ENCODE measurements at places on chromosomes 6 and 20.
A peak's percentile ranks its signal among the peaks of the same experiment; 100 is the strongest.

- no peak for DNase-seq
These were observed 38.2 kb upstream of the TFAP2C start for GRCh38 chr20:56590888-56591287.

DNA sequence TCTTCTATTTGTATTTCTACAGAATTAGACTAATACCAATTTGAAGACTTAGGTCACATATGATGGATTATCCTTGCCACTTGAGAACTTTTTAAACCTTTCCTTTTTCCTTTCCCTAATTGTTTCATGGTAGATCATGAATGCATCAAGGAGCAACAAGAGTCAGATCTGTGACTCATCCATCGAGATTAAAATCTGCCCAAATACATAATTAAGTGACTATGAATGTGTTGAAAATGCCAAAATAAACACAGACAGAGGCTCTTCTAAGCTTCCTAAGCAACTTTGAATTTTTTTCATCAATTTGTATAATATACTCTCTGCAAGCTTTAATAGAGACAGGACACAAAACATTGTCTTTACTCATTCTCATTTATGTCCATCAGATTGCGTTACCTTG lies 23.5 kb upstream of the HTR1E start:
- no peak for DNase-seq

DNA sequence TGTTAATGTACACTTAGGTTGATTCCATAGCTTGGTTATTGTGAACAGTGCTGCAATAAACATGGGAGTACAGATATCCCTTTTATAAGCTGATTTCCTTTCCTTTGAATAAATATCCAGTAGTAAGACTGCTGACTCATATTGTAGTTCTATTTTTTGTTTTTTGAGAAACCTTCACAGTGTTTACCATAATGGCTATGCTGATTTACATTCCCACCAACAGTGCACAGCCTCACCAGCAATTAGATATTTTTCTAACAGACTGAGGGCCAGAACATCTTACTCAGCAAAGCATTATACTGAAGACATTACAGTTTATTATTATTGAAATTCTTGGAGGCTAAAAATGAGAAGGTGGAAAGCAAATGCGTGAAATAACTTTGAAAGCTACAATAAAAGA lies 187.3 kb upstream of the HEY2 start:
- DNase-seq: no peak

- peak; percentile 47 for DNase-seq
These were observed 33.8 kb upstream of the RREB1 start for GRCh38 chr6:7073821-7074525.

DNA sequence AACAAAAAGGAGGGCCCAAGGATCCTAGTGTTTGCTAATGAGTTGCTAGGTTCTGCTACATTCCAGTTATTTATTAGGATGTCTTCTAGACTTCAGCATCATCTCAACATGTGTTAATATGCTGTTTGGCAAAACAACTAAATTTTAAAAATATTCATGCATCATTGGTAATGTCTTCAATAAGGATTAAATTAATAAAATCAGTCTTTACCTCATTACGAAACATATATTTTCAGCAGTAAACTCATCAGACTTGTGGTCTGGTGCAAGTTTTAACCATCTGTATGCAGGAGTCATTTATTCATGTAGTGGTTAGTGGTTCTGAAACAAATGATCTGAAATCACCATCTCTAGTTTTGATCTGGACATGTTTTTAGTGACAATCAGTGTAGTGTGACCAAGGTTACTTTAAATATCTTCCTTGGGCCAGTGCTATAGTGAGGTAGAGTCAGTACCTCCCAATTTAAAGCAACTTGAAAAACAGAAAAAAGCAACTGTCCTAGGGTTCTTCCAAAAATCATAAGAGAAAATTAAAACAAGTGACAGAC lies 85.0 kb upstream of the KCNK16 start:
- DNase-seq: no peak

DNA sequence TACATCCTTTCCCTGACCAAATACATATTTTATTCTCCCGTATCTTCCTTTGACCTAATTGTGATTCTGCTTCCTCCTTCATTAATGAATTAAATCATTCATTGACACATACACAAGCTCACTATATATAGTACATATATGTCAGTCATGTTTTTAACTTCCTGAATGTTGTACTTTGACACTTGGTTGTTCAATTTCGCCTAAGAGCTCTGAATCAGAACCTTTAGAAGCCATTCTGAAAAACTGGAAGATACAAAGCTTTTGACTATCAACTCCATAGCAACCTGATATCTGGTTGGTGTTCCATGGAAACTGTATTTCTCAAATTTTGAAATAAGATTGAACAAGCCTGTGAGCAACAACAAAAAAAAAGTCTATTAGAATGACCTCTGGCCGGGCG lies 27.3 kb upstream of the HFE start:
- no peak for DNase-seq

- DNase-seq: no peak
These were observed 1.1 kb downstream of the OSBPL2 start for GRCh38 chr20:62239278-62239879.

DNA sequence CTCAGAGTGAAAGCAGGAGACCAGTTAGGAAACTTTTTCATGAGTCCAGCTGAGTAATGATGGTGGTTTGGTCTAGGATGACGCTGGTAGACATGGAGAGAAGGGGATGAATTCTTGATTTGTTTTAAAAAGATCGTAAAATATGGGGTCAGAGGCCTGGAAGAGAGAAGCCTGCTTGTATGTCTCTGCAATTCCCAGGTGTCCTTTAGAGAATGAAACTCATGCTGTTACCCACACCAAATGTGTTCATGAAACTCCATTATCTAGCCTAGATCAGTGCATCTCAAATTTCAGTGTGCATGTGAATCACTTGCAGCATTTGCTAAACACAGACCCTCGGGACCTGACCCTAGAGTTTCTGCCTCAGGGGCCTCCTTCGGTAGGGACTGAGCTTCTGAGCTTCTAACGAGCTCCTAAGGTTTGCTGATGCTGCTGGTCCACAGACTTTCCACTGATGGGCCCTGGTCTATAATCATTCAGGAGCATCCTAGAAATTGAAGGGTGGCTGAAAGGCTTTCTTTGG lies 302.0 kb upstream of the PLCB4 start:
- DNase-seq: no peak

DNA sequence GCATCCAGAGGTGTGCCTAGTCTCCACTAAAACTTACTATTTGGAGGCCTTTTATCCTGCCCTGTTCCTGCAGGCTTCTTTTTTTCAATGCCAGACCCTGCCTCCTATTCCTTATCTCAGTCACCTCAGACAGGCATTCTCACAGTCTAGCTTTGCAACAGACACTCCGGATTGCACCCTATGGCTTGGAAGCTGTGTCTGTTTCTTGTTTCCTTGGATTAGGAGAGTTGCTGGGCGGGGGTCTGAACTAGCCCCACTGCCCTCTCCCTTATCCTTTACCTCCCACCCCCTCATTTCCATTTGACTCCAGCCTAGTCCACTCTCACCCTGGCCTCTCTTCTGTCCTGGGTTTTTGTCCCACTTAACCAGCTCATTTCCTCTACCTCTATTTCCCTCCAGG lies 228.1 kb upstream of the CITED2 start:
- no peak for DNase-seq

- DNase-seq: no peak
These were observed 130.1 kb upstream of the NEDD9 start for GRCh38 chr6:11362564-11362963.

GRCh38 chr20:50221501-50222308 lies 31.1 kb downstream of the CEBPB start:
- DNase-seq: no peak

GRCh38 chr20:63942969-63943807 lies 13.0 kb downstream of the UCKL1 start:
- DNase-seq: no peak

GRCh38 chr6:144467172-144467762 lies 182.1 kb downstream of the UTRN start:
- DNase-seq: no peak

- no peak for DNase-seq
These were observed 184.8 kb downstream of the HIVEP2 start for GRCh38 chr6:142760152-142760551.

DNA sequence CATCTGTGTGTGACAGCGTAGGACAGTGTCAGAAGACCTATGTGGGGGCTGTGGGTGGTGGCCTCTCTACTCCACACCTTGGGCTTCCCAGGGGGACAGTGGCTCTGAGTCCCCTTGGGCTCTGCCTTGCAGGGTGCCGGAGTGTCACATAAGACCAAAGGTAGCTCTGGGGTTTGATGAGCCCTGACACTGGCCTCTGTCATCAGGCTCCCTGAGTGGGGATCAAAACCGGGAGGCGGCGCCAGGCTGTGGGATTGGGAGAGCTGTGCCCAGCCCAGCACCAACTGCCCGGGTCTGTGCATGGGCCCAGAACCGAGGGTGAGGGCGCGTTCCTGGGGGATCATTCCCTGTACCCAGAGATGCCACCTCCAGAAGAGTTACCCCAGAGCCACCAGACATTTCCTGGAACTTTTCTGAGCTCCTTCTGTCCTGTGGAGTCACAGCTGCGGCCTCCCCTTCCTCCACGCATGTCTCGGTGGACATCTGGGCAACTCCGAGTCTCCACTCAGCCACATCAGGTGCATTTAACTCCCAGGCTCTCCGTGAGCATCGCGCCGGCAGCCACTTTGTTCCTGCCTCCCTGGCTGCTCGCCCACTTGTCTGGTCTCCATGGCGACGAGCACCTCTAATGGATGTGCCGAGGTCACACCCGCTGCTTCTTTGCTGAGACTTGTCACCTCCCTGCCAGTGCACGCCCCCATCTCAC lies 94.7 kb downstream of the TMEM242 start:
- no peak for DNase-seq

- DNase-seq: no peak
These were observed 90.4 kb downstream of the KIF6 start for GRCh38 chr6:39634646-39635341.

DNA sequence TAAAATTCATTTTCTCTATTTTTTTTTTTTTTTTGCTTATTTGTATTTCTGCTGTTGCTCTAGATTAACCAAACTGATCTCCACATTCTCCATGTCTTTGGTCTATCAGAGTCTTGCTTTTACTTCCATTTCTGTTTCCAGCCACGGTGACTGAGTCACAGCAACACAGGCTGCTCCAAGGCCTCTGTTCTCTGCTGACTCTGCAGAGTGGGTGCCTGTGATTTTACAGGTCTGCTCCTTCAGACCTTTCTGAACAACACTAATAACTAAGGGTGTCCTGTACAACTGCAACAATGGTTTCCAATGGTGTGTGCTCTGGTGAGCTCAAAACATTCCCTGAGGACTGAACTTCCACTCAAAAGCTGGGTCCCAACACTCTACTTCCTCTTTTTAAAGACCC lies 102.3 kb upstream of the BMP2 start:
- no peak for DNase-seq

GRCh38 chr6:132725947-132726607 lies 12.2 kb upstream of the VNN1 start:
- DNase-seq: no peak

DNA sequence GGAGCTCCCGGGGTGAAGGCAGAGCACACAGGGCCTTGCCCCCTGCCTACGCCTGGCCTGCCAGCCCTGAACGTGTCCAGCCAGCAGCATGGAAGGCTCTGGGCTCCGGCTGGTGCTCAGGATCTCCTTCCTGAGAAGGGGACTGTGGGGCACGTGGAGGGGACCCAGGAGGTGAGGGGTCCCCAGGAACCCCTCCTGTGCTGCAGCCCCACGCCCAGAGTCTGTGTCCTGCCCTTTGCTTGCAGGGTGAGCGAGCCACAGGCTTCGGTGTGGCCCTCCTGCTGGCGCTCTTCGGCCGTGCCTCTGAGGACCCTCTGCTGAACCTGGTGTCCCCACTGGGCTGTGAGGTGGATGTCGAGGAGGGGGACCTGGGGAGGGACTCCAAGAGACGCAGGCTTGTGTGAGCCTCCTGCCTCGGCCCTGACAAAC lies 22.3 kb downstream of the NPEPL1 start:
- DNase-seq: no peak

- DNase-seq: no peak
These were observed 142.7 kb upstream of the EXOC2 start for GRCh38 chr6:835476-836160.

GRCh38 chr6:11770546-11771466 lies 7.8 kb downstream of the ADTRP start:
- no peak for DNase-seq

GRCh38 chr6:17120019-17120418 lies 18.2 kb downstream of the STMND1 start:
- DNase-seq: no peak

GRCh38 chr6:11640486-11640885 lies 102.9 kb downstream of the TMEM170B start:
- no peak for DNase-seq

- peak; percentile 60 for DNase-seq
These were observed 31.8 kb upstream of the PTPN1 start for GRCh38 chr20:50478162-50478990.

DNA sequence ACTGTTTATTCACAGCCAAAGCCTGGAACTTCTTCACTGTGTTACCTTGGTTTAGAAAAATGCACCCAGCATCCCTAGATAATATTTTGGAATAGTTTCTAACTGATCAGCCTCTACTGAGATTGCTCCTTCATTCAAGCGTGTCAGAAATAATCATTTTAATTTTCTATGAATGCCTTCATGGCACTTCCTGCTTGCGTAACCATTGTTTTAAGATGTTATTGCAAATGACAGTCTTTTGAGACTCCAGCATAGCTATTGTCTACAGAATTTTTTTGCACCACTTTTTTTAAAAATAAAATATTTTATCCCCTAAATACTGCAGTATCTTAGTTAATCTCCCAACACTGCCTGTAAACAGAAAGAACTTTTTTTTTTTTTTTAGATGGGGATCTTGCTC lies 213.1 kb downstream of the PHACTR1 start:
- no peak for DNase-seq

GRCh38 chr20:35398660-35399144 lies 13.1 kb downstream of the UQCC1 start:
- no peak for DNase-seq

DNA sequence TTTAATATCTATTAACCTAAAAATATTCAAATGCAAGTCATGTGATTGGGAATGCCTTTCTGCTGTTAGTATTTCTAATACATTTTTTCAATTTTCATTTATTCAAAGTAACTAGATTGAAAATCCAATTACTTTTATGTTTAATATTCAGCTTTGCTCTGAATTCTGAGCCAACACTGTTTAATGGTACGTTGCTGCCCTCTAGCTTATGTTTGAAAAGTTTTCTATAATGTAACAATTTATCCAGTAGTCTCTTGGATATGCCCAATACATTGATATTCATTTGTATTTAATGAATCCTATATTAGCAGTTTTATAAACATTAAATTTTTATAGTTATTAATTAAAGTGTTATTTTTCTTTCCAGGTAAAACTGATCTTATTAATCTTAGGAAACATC lies 47.4 kb downstream of the LGSN start:
- DNase-seq: no peak

DNA sequence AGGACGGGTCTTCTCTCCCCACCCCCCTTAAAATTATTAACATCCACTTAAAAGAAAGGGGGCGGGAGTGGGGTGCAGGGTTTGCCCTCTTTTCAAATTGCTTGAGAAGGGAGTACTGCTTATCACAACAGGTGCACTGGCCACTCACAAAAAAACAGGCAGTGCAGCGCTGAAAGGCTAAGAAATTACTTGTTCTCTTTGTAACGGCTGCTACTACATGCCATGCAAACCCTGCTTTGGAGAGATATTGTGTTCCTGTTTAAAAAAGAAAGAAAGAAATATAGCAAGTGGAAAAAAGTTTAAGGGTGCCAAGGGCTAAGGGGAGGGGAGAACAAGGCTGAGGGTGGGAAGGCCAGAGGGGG lies 312.7 kb upstream of the JARID2 start:
- no peak for DNase-seq

- DNase-seq: no peak
These were observed 2.3 kb downstream of the RPS12 start for GRCh38 chr6:132816660-132817059.

GRCh38 chr20:62368976-62369814 lies 2.1 kb upstream of the LAMA5 start:
- DNase-seq: no peak

- DNase-seq: no peak
These were observed 831.0 kb downstream of the TFAP2A start for GRCh38 chr6:9583753-9584352.

All from activated T-helper 1 cell treated with anti-CD3 and anti-CD28 coated beads, Interleukin-2, amount 50 U/mL, for 16 hours (primary cell).